Renal cortex interstitium (tissue), 15 donors: ENCODE measurements at places on chromosomes 2 and 18. TPM values are rescaled to one million over a fixed set of nuclear protein-coding genes. Genes with fewer than 3 reads are reported as not detected.

DNA sequence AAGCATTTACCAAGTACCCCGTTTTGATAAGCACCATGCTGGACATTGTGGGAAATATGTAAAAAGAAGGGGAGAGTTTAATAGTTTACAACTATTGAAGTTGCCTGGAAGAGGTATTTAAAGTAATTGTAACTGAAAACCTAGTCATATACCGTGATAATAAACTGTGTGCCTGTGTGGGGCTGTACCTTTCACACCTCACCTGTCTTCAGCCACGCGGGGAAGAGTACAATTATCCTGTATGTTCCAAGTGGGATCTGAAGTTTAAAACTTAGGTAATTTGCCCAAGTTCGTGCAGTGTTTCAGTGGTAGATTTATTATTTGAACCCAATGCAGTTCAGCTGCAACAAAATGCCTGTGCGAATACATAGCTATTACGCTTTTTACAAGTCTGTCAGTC lies 128.2 kb upstream of the TMEM200C start:
- no peak for DNase-seq

DNA sequence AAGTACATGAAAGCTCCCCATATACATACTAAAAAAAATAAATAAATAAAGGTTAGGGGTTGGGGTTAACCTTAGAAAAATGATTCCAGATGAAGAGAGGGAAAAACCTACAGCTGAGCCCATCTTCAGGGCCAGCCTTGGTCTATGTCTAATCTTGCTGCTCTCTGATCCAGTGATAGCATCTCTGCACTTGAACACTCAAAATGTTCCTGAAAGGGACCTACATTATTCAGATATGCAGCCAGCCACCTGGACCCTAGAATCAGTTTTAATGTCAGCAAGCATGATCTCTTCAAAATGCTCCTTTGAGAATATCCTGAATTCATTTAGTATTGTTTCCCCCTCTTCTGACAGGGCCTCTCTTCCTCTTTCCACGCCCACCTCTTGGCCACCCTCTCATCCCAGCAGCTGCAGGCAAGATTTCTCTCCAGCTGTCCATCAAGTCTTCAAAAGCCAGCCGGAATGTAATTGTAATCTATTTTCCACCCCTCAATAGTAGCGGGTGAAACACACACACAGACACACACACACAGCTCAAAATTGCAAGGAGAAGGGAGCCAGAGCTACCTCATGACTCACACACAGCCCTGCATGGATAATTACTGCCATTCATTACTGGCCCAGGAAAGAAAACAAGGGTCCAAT lies 135.5 kb downstream of the MYO3B start:
- no peak for DNase-seq

DNA sequence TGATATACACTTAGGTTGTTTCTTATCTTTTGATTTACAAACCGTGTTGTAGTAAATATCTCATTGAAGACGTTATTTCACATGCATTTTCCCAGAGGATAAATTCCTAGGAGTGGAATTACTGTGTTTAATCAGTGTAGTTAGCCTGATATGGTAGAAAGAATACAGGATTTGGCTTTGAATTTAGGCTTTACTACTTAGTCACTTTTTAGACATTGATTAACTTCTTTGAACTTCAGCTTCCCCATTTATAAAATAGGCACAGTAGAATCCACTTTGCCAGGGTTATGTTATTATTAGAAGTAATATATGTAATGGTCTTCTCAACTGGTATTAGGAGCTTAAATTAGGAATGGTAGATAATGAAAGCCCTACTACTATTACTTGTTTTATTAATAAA lies 27.4 kb downstream of the PSMD14 start:
- no peak for DNase-seq

DNA sequence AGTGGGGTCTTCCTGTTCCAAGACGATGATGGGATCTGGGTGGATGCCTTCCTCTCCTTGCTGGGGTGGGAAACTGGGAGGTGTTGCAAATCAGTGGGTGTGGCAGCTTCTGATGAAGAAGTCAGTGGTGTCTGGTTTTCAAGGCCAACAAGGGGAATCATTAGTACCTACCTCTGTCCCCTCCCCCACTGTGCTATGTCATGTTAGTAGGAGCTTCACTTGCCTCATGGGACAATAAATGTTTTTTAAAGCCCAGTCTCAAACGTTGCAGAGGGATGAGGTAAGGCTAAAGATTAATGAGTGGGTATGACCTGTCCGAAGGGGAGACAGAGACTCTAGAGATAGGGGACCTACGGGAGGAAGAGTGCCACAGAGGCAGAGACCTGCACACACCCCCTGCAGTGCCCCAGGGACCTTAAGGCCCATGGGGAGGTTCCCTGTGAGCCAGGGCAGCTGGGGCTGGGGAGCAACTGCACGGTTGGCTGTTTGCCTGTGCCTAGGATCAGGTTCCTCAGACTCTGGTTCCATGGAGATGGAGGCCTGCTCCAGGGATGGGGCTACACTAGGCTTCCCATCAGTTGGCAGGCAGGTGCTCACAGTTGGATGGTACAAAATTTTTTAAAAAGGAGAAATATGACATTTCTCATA lies 37.8 kb upstream of the SLC1A4 start:
- no peak for DNase-seq

- no peak for DNase-seq
These were observed 51.7 kb downstream of the EIF5B start for GRCh38 chr2:99388892-99389291.

GRCh38 chr2:238947920-238948710 lies 100.2 kb downstream of the TWIST2 start:
- DNase-seq: no peak

DNA sequence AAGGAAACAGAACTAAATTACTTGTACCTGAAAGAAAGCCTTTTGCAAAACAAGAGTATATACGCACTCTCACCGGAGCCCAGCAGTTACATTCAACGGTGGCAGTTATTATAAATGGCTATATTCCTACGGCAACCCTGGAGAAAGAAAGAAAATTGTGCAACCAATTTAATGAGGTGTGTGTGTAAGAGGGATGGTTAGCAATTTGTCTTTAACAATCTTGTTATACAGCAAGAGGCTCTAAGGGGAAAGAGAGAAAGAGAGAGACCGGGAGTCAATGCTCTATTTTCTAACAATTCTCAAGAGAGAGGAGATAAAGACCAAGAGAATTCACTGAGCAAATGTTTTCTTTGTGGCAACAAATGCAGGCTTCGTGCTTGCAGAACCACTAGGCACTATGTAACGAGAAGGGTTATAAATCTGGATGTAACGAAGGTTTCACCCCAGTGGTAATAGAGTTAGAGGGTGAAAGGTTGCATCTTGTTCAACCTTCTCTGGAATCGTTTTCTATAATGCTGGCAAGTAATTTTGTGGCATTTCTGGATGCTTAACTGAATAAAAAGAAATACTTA lies 359.1 kb upstream of the SPRED2 start:
- no peak for DNase-seq

DNA sequence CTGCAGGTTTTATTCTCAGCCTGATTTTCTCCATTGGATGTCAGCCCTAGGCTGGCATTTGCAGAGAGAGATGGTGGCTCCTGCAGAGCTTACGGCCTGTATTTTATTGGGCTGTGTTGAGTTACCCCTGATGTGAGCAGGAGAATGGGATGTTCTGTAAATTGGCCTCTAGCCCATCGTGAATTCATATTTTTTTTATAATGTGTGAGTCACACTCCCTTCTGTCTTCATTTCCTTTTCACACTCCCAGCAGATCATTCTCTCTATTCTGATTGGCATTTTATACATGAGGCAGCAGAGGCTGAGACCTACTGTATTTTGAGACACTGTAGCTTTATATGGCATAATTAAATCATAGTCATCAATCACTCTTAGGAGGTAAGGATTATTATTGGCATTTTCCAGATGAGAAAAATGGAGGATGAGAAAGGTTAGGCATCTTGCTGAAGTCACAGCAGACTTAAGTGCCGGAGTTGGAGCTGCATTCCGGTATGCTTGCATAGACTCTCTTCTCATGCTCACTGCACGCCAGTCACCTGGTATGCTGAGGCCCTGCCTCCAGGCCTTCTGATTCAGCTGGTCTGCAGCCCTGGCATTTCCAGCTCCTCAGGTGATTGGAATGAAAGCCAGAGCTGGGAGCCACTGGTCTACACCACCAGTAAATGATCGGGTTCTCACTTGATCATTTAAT lies 142.4 kb downstream of the NEDD4L start:
- DNase-seq: no peak

DNA sequence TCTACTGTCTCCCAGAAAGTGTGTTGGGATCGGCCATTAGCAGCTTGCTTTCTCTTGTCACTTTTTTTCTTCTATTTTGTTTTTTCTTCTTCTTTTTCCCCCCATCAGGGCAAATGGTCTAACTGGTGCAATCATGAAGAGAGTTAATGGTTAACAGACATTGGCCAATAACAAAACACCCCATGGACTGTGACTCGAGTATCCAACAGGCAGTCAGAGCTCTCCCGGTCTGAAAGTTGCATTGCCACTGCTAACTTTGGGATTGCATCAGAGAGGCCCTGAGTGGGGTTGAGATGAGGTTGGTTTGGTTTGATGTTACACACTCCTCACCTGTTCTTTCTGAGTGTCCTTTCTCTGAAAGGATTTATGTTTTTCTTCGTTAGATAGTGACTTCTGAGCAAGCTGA lies 12.9 kb upstream of the SNORC start:
- no peak for DNase-seq

DNA sequence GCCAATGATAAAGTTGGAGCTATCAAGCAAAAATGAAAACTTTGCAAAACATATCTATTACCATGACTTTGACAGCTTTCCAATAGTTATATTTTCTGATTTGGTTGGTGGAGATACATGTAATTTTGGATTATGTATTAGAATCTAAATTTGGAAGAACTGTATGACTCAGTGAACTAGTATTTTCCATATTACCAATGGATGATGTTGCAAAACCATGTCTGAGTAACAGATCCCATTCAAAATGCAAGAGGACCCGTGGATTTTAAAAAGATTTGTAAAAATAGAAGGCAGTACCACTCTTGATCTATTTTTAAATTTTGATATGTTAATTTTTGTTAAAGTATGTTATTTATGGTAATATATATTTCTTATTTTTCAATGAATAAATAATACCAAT lies 83.0 kb downstream of the TAF4B start:
- no peak for DNase-seq

DNA sequence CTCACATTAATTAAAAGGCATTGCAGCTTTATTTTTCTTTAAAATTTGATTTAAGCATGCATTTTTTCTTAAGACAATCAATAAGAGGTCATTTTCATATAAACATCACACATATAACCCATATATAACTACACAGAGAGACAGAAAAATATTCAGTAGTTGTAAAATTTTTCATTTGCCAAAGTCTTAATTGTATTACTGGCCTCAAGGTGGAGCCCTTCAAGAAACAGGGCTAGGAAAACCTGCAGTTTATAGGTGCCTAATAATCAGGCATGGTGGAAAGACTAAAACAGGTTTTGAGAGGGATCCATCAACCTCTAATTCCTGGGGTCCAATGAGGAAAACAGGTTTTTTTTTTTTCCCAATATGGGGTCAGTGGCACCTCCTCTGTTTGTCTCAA lies 71.3 kb upstream of the ZNF804A start:
- no peak for DNase-seq

DNA sequence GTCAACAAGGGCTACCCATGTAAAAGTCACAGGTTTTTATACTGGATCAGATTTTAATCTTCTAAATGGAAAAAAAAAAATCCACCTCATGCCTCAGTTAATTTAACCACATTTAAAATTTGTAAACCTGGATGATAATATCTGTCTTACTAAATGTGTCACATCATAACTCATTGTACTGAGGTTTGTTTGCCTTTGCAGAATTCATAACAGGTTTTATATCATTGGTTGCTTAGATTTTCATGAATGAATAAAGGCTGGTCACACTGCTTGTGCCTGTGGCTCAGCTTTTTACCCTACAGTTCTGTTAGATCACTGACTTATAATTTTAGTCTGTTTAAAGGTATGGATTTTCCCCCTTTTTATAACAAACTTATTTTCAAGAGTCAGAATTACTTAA lies 48.9 kb downstream of the PSMD14 start:
- no peak for DNase-seq

GRCh38 chr2:67652679-67653078 lies 255.5 kb downstream of the ETAA1 start:
- no peak for DNase-seq

- no peak for DNase-seq
These were observed 20.9 kb downstream of the ITGAV start for GRCh38 chr2:186610785-186611184.

DNA sequence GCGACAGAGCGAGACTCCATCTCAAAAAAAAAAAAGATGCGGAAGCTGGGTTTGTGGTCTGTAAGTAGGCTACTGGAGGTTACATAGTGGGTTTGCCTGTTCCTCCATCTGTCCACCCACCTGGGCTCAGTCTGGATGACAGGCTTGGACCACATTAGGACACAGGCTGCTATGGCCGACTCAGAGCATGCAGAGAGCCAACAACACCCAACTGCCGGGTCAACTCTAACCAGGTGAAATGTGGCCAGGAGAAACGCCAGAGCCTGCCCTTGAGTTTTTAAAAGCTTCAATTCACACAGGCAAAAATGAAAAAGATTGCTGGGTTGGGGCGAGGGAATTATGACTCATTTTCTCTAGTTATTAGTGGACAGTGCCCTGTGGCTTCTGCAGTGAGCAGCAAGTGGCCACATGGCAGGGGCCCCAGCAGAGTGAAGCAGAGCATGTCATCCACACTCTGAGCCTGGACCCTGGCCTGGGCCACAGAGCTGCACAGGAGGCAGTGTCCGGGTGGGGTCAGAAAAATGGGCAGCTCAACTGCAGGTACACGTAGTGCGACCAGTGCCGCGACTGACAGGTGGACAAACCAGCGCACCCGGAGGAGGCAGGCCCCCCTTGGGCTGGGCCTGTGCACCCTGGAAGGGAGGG lies 67.4 kb downstream of the BIN1 start:
- no peak for DNase-seq

DNA sequence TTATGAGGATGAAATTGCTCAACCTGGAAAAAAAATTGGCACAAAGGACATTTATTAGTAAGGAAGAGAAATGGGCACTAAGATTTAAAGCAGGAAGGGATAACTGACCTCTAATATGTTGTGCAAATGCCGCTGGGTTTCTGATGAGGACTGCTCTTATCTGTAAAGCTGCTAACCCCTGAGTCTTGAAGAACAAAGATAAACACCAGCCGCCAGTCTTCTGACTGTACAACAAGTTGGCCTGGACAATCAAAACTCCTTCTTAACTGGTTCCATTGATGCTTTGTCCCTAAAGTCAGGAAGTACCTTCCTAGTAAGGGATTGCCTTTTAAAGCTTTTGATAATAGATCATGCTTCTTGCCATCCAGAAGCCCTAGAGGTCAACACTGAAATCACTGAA lies 301.8 kb downstream of the TRIB2 start:
- DNase-seq: no peak

GRCh38 chr2:233153146-233153798 lies 93.1 kb downstream of the INPP5D start:
- no peak for DNase-seq

The PSTPIP2 gene
- 11.7 TPM for polyA plus RNA-seq

The ALPP gene
- polyA plus RNA-seq: not detected

The PER2 gene
- 5.2 TPM for polyA plus RNA-seq

The GALM gene
- 54.0 TPM for polyA plus RNA-seq

The APCDD1 gene
- 113 TPM for polyA plus RNA-seq

The DYSF gene
- polyA plus RNA-seq: 15.4 TPM
